ENCODE measurements at places on chromosomes 1 and 21. TPM values are rescaled to one million over a fixed set of nuclear protein-coding genes. Genes with fewer than 3 reads are reported as not detected.

FCRL2 gene
- total RNA-seq = not detected

BCL2L15 gene
- total RNA-seq = not detected

PCP4 gene
- not detected for total RNA-seq

MROH9 gene
- total RNA-seq = not detected

KRTAP19-1 gene
- not detected for total RNA-seq

TCHH gene
- total RNA-seq = not detected

TMCC2 gene
- 3.4 TPM for total RNA-seq

KMO gene
- not detected for total RNA-seq

KRTAP12-2 gene
- total RNA-seq = not detected

CFHR2 gene
- total RNA-seq = not detected

OPTC gene
- total RNA-seq = not detected
